Hepatocyte (in vitro differentiated cells): ENCODE measurements at places on chromosomes 7 and 10. TPM values are rescaled to one million over a fixed set of nuclear protein-coding genes. Genes with fewer than 3 reads are reported as not detected.

- no peak for DNase-seq
These were observed 225.2 kb upstream of the SH2B2 start for GRCh38 chr7:102061354-102061945.

- DNase-seq = no peak
These were observed 982 bp downstream of the IDI1 start for GRCh38 chr10:1047937-1048336.

- DNase-seq = peak; percentile 76
These were observed 38.5 kb upstream of the STEAP4 start for GRCh38 chr7:88344956-88345832.

The ZP3 gene
- total RNA-seq = not detected in 2 replicates

DNA sequence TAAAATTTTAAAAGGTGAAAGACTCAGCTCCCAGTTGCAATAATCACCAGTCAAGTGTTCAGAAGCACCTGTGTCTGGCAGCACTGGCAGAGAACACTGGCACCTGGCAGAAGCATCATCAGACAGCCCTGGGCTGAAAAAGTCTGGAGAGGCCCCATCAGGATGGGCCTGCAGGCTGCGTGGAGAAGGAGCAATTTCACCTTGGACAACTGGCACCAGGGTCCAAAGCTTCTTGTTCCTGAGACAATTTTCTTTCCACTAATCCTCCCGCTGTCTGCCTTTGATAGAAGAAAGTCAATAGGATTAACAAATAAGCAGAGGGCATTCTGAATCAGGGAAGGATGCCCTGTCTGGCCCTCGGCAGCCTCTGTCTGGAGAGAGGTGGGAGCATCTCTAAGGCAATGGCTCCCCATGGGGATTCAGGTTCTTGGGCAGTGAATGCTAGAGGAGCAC lies 6.5 kb downstream of the COBL start:
- no peak for DNase-seq

- no peak for DNase-seq
These were observed 100.7 kb downstream of the CDK6 start for GRCh38 chr7:92735707-92736106.

The UNCX gene
- not detected in 2 replicates for total RNA-seq

The NFE2L3 gene
- total RNA-seq = 10.0 and 10.8 TPM in 2 replicates

The ACSM6 gene
- total RNA-seq = not detected in 2 replicates

The STEAP4 gene
- total RNA-seq = 0.88 and 1.1 TPM in 2 replicates

DNA sequence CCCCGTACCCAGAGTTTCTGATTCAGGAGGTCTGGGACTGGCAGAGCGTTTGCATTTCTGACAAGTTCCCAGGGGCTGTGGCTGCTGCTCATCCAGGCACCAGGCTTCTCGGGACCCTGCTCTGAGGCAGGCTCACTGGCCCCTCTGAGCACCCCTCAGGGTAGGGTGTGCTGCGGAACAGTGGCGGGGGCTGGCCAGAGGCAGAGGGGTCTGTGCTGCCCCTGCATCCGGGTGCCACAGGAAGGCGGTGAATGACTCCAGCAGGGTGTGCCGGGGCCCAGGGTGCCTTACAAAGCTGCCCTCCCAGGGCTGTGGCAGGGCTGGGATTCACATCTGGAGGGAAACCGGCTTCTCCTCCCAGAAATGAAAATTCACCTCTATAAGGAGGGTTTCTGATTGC lies 77.4 kb downstream of the CHST15 start:
- no peak for DNase-seq
